ENCODE measurements at places on chromosomes 13 and 19.

GRCh38 chr13:90287521-90287920 lies 1060.0 kb upstream of the MIR17HG start:
- no peak for DNase-seq

DNA sequence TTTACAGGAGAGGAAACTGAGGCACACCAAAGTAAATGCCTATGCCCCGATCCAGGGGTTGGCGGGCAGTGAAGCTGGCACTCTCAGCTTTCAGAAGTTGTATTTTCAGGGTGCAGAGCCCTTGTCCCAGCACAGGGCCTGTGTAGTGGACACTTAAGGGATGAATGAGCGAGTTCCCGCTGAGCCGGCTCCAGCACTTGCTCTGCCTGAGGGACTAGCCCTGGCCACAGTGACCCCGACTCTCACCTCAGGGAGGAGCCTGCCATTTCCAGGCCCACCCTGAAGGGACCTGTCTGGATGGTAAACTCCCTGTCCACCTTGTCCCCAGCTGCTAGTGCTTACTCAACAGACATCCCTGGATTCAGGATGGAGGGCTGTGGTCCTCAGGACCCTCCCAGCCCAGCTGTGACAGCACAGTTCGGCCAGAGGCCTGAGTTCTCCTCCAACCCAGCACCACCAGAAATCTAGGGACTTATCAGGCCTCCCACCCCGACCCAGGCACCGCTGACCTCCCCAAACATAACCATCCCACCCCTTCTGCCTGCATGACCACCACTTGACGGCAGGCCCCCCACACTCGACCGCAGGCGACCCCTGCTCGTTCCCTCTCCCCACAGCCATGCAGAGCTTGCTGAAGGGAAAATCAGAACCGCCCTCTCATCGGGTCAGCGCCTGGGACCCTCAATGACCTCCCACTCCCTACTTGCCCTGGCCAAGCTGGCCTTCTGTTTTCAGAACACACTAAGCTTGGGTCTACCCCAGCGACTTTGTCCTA lies 8.4 kb downstream of the PPP6R1 start:
- DNase-seq = no peak

DNA sequence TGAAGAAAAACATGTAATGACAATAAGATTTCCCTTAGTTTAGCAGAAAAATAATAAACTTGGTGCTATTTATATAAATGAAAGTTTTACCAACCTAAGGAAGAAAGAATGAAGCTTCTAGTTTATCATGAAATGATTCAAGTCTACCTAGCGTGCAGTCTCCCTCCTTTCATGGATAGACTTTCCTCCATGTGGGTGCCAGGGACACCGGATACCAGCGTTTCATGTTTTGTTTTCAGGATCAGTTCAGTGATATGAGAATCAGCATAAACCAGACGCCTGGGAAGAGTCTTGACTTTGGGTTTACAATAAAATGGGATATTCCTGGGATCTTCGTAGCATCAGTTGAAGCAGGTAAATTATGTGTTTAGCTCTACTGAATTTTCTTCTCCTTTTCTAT lies 196.7 kb downstream of the LMO7 start:
- no peak for DNase-seq

- no peak for DNase-seq
These were observed 292.9 kb downstream of the DNAJC15 start for GRCh38 chr13:43316281-43316680.

DNA sequence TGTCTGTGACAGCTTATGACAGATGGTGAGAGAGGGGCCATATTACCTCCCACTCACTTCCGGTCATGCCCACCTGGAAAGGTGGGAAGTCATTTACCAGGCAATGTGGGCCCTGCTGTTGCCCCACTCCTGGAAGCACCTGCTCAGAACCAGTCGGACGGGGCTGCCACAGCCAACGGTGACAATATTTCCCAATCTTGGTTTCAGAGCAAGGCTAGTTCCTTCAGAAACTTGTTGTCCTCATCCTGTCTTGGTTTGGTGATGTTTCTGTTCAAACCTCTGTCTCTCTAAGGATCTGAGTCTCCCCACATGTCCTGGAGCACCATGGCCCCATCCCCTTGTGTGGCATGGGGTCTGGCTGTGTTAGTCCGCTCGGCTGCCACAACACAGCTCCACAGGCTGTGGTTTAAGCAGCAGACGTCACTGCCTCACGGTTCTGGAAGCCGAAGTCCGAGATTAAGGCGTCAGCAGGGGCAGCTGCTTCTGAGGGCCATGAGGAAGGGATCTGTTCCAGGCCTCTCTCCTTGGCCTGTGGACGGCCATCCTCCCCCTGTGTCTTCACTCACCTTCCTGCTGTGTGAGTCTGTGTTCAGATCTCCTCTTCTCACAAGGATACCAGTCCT lies 31.5 kb upstream of the SLC15A1 start:
- no peak for DNase-seq

- no peak for DNase-seq
These were observed 20.1 kb downstream of the GPATCH1 start for GRCh38 chr19:33100894-33101644.

DNA sequence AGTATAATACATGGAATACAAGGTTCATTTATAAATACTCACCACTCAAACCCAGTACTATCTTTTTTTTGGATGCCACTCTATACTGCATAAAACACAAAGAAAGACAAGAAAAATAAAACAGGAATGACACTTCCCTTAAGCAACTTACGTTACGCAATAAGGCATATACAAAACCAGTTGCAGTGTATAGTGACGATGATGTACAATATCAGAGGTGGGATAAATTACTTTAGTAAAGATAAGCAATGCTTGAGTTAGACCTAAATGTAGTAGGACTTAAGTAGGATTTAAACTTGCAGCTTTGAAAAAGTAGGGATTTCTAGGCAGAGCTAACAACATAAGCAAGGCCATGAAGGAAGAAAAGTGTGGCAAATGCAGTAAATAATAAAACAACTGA lies 374.9 kb downstream of the SPRY2 start:
- no peak for DNase-seq

GRCh38 chr19:1108291-1109031 lies 4.7 kb downstream of the GPX4 start:
- no peak for DNase-seq

DNA sequence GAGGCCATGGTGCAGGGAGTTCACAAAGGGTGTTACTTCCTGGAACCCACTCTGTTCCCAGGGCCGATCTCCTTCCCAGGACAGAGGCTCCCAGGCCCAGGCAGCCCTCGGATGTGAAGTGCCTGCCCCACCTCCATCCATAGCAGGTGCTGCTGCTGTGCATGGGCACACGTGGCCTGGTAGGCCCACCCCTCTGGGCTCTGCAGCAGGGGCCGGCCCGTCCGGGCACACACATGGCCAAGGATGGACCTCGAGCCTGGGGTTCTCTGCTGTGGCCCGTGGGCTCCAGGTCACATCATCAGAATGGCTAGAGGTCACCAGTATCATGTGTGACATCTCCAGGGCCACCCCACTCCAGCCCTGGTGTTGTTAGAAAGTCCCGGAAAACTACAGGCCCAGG lies 71.8 kb downstream of the GADD45B start:
- DNase-seq = no peak
